ENCODE measurements at places on chromosomes 12 and 14.

DNA sequence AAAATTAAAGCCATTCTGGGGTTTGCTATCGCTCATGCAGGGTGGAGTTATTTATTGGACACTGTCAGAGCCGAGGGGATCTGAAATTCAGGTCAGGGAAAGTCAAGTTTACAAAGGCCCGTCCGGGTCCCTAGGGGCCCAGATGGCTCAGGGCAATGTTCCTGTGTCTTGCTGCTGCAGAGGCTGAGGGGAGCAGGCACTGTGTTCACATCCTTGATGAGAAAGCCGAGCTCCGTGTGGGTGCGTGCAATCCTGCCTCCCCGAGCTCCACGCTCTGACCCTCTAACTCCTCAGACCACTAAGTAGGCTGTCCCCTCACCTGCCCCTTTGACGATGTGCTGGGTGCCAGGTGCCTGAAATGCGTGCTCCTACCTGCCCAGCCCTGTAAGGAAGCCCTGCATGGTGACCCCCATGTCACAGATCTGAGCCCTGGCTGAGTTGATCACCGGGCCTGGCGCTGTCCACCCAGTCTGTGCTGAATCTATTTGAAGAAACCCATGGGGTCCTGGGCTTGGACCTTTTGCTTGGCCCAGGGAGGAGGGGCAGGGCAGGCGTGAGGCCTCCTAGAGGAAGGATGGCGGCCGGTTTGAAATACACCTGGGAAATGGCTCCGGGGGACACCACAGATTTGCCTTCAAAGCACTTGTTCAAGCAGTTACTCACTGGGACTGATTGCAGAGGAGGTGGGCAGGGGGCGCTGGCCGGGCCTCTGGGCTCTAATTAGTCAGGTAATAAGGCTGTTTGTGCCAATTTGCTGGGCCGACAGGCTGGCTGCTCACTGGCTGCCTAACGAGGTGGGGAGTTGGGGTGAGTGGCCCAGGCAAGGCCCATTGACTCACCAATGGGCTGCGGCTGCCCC lies 204.3 kb downstream of the KIF26A start:
- DNase-seq = no peak

- DNase-seq = no peak
Measured at GRCh38 chr14:55530464-55530863, 49.5 kb upstream of the KTN1 start.

DNA sequence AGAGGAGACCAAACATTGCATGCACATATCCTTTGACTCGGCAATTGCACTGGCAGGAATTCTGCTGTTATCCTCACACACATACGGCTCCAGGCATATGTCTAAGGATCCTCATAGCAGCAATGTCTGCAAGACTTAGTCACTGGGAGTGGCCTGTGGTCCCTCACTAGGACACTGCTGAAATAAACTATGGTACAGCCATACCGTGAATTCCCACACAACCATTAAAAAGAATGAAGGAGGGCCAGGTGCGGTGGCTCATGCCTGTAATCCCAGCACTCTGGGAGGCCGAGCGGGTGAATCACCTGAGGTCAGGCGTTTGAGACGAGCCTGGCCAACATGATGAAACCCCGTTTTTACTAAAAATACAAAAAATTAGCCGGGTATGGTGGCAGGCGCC lies 105.1 kb downstream of the ZFP36L1 start:
- no peak for DNase-seq

DNA sequence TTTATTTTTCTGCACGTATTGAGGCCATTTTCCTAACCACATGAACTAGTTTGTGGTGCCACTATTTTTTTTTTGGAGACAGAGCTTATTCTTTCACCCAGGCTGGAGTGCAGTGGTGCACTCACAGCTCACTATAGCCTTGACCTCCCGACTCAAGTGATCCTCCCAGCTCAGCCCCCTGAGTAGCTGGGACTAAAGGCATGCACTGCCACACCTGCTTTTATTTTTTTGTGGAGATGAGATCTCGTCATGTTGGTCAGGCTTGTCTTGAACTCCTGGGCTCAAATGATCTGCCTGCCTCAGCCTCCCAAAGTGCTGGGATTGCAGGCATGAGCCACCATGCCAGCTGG lies 60.1 kb downstream of the DIP2B start:
- no peak for DNase-seq

DNA sequence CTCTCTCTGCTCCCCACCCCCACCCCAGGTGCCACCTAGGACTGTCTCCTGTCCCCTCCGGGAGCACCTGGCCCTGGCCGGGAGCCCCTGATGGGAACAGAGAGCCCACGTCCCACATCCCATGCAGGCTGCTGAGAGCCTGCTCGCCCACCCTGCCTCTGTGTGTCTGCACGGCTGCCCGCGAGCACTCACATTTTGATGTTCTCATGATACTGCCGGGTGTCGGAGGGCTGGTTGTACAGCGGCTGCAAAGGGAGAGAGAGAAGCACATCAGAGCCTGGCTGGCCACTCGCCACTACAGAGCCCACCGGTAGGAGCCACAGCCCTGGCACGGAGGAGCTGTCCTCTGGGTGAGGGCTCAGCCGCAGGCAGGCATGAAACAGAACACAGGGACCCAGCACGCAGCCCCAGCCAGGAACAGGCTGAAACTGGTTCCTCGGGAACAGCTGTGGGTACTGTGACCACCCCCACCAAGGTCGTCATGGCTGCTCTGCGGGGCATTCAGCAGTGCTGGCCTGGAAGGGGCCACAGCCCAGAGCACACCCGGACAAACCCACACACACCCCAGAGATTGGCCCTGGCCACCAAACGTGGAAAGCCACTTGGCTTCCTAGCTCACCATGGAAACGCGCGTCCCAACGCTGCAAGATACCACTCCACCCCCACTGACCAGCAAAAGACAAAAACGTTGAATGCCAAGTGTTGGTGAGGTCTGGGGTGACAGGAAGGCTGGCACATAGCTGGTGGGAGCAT lies 117.6 kb downstream of the NCOR2 start:
- DNase-seq = no peak

- DNase-seq = no peak
Measured at GRCh38 chr14:77250927-77251326, 20.1 kb downstream of the NGB start.

DNA sequence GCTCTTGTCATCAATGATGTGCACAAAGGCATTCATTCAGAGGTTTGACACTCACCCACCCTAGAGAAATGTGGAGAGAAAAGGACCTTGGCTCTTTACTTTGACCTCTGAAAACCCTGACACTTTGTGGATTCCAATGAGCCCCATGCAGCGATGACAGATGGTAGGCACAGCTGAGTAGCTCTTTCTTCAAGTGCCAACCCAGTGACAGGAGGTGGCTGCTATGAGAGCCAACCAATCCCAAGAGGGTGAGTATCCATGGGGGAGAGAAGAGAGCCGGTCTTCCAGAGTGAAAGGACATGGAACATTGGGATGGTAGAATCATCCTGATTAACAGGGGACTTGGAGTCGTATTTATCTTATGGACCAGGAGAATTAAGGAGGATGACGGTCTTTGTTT lies 17.8 kb downstream of the SLC8A3 start:
- no peak for DNase-seq

GRCh38 chr14:95226801-95227200 lies 69.5 kb upstream of the DICER1 start:
- DNase-seq = no peak

DNA sequence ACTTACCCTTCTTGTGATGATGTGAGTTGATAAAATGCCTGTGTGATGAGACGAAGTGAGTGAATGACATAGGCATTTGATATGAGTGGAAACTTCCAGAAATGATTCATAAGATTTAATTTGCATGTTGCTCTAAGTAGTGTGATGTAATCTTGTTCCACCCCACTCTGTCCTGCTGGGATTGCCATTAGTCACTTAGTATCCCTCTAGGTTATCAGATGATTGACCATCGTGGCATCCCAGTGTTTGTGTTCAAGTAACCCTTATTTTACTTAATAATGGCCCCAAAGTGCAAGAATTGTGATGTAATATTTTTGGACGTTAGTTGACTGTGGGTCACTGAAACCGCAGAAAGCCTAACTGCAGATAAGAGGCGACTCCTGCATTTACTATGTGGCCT lies 214.4 kb upstream of the DIO2 start:
- no peak for DNase-seq

All from stimulated activated CD4-positive, alpha-beta T cell treated with anti-CD3 and anti-CD28 coated beads, TNF-alpha, amount 100 ng/mL, for 1 hour (primary cell).